Activated CD4-positive, alpha-beta memory T cell treated with anti-CD3 and anti-CD28 coated beads, Interleukin-2, amount 10 ng/mL, durations not matched to agents 7 days and 5 days (primary cell): ENCODE measurements at places on chromosomes 16 and 17.

- no peak for DNase-seq
Observed at GRCh38 chr16:66509576-66509975, 40.3 kb downstream of the TK2 start.

- DNase-seq, result no peak
Observed at GRCh38 chr16:73743665-73744496, 552.7 kb upstream of the PSMD7 start.

- no peak for DNase-seq
Observed at GRCh38 chr16:67349172-67349571, 22.6 kb downstream of the LRRC36 start.

DNA sequence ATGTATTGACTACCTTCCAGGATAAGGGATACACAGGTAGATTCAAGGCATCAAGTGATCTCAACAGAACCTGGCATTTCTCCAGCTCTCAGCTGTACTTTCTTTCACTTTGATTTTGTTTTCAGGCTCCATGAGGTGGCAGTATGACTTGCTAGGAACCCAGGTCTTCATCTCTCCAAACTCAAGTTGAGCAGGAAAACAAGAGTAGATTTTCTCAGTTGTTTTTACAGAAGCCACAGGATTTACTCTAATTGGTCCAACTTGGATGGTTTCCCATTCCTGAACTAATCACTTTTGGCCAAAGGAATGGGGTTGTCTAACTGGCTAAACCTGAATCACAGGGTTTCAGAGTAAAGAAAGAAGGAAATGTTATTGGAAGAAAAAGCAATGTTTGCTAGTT is 146.6 kb downstream of the TRIM37 start:
- no peak for DNase-seq

- DNase-seq, result no peak
Observed at GRCh38 chr17:3003296-3004149, 59.9 kb downstream of the OR1D5 start.
